ENCODE measurements at places on chromosomes 7 and 10.

DNA sequence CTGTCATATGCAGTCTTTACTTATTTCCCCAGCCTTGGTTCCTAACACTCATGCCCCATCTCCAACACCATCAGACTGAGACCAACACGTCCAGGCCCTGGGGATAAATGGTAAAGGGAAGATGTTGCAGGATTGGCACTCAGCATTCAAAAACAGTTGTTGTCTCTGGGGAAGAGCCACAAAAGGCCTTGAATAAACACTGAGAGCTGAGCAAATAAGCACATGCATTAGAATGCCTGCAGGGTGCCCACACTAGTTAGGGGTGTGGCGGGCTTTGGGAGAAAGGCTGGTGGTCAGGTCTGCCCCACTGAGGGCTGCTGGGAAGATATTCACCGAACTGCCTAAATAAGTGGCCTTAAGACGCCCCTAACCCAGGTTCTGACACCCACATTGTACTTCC lies 391.0 kb downstream of the GFRA1 start:
- no peak for DNase-seq

DNA sequence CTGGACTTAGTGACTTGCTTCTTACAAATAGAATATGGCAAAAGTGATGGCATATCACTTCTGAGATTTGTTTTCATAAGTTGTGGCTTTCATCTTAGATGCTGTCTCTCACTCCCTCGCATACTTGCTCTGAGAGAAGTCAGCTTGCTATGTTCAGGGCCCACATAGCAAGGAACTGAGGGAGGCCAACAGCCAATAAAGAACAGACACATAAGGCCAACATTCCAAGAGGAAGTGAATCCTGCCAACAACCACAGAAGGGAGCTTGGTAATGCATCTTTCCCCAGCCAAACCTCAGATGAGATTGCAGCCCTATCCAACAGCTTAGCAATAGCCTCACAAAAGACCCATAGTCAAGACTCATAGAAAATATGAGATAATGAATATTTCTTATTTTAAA lies 39.2 kb upstream of the DMTF1 start:
- DNase-seq: no peak

- DNase-seq: no peak
Observed at GRCh38 chr10:127952575-127952869, 45.6 kb downstream of the PTPRE start.

DNA sequence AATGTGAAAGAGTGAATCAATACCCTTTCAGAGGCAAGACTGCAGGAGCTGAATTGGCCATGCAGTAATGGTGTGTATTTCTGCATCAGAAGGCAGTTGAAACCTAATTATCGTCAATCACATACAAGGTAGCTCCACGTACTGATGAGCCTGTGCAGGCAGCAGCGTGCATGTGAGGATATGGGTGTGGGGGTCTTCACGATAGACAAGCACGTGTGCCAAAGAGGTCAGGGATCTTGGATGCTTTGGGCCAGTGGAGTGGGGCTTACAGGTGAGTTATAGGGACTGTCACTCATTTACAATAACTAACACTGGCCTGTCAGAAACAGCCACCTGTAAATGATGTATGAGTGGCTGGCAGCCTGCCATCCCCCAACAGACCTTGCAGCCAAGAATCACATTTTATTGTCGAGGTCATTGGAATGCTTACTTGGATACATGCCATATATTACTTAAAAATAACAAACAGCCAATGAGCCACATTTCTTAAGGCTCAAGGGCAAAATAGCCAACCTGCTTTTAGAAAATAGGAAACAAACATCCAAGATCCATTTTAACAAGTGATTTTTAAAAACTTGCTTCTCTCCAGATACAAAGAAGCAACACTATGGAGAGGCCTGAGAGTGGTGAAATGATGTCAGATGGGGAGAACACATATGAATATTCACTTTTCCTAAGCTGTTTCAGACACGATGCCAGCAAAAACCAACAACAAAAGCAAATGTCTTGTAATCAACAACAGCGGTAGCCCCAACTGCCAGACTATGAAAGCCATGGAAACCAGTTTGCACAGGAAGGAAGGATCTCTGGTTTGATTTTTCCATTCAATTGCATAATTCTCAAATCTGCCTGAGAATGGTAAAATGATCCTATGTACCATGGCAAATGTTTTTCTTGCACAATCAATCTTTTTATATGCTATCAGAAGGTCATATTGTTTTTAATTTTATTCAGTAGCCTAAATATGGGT lies 210.7 kb downstream of the SKAP2 start:
- no peak for DNase-seq

DNA sequence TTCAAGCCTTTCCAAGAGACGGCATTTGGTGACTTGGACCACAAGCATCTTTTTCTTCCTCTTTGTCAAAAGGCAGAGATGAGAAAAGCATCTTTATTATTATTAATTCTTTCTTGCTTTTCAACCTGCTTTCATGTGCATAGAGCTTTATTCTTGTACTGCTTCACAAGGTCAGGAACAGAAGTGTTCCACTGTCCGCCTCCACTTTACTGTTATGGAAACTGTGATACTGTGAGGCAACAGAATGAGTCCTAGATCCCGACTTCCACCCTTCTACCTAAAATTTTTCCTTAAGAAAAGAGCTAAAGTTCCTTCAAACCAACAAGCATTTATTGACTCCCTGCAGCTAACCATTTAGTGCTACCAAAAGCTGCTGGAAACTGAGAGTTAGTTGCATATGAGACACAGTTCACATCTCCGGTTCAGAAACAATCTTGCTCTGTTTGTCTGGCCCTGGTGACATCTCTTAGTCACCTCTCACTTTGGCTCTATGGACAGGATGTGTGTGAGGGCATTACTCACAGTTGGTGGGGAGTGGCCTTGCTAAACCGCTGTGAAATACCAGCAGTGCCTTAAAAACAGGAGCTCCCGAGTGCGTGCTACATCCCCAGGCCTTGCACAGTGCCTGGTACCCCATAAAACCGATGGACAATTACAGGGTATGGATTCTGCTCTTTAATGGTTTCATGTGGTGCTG lies 77.1 kb upstream of the TRIL start:
- peak; percentile 32 for DNase-seq
